ENCODE measurements at places on chromosomes 7 and 10.

GRCh38 chr7:51590746-51591145 lies 274.1 kb upstream of the COBL start:
- no peak for DNase-seq

GRCh38 chr10:132593900-132594876 lies 56.6 kb downstream of the INPP5A start:
- no peak for DNase-seq

DNA sequence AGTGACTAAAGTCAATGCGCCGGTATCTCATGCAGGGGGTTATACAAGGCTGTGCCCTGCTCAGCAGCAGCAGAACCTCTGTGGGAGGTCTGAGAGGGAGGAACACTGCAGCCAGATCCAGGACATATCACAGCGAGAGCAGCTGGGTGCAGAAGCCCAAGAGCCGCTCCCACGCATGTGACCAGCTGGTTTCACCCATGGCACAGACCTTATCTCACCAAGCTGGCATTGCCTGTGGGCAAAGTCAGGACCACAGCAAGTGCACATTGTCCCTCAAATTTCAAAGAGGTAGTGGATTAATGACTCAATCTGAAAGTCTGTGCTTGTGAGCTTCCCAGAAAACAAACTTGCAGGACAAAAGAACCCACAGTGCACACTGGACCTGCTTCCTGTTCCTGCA lies 31.6 kb upstream of the AKR1C1 start:
- no peak for DNase-seq

- no peak for DNase-seq
Measured at GRCh38 chr7:66699998-66700397, 40.5 kb upstream of the RABGEF1 start.

- no peak for DNase-seq
Measured at GRCh38 chr7:106731187-106731586, 70.2 kb upstream of the CCDC71L start.

GRCh38 chr7:7895754-7896153 lies 72.8 kb upstream of the GLCCI1 start:
- DNase-seq, result no peak

GRCh38 chr10:131162211-131162610 lies 149.3 kb downstream of the TCERG1L start:
- no peak for DNase-seq

DNA sequence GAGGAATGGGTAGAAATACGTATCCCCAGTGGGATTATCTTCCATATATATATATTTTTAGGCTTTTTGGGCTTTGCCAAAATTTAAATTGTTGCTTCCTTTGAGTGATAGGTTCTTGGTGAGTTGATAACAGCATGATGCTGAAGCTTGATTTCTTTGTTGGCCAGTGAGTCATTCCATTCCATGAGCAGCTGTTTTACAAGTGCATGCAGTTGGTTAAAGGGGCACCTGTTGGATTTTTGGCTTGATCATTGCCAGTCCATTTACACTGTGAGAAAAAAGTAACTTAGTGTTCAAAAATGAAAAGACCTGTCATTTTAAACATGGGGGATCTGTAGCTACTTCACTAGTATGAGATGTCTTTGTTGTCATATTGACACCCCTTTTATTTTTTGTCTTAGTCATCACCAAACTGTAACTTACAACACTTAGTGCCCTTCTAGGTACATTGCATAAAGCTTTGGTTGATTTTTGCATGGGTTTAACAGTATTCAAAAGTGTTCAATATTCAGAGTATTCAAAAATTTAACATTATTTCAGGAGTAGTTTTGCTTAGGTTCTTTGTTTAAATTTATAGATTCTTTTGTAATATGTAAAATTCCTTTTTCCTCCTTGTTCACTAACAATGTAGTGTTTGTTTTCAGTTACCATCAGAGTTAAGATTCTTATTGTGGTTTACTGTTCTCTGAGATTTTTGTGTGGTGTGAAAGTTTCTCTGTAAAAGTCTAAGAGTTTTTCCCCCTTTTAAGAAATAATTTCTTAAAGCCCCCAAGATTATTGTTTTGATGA lies 8.8 kb downstream of the AKAP9 start:
- DNase-seq, result peak; percentile 18

Data from erythroblast (primary cell).